ENCODE measurements at places on chromosomes 1 and 21.

DNA sequence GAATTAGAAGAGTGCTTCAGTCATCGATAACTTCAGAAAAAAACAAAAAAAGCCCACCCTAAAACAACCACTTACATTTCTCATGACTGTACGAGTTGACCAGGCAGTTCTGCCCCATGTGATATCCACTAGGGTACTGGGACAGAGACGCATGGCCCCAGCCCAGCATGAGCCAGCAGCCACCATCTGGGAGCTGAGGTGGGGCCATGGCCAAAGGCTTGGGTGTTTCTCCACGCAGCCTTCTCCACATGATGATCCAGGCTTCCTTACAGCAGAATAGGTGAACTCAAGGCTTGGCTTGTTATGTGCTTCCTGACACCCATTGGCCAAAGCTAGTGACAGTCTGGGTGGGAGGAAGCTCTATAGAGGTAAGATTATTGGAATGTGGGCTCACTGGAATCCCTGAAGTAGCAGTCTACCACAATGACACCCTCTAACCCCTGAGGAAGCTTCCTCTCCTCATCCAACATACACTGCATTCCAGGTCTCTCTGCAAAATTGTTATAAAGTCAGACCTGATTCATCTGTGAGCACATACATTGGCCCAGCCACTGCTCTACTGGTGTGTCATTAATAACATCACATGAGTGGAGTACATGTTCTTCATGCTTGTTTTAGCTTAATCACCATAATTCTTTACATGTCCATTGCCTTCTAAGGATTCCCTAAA, 66.3 kb upstream of the NTPCR start:
- no peak for DNase-seq

DNA sequence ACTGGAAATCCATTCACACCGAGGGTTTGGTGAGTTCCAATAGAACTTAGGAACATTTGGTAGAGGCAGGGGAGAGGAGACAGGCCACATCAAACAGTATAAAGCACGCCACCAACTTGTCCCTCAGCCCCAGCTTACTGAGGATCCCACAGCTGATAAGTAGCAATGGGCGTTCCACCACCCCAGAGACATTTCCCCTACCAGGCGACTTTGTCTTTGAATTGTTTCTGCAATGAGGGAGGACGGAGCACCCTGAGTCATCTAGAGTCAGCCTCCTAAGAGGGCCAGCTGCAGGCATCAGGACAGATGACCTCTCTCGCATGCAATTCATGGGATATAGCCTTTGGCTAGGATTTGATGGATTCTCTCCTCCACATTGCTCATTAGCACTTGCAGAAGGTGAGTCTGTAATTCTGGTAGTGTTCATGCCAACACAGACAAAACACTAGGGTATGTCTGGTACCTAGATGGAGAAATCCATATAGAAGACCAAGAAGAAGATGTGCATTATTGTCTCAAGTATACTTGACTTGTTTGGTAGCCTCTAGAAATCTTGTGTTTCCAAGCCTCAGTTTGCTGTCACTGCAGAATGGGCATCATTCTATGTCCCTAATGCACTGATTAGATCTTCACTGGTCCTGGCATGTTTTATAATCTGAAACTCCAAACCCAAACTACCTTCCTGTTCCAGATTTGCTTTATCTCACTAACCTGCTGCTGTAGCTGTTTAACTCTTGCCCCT, 69.0 kb downstream of the RRAGC start:
- no peak for DNase-seq

DNA sequence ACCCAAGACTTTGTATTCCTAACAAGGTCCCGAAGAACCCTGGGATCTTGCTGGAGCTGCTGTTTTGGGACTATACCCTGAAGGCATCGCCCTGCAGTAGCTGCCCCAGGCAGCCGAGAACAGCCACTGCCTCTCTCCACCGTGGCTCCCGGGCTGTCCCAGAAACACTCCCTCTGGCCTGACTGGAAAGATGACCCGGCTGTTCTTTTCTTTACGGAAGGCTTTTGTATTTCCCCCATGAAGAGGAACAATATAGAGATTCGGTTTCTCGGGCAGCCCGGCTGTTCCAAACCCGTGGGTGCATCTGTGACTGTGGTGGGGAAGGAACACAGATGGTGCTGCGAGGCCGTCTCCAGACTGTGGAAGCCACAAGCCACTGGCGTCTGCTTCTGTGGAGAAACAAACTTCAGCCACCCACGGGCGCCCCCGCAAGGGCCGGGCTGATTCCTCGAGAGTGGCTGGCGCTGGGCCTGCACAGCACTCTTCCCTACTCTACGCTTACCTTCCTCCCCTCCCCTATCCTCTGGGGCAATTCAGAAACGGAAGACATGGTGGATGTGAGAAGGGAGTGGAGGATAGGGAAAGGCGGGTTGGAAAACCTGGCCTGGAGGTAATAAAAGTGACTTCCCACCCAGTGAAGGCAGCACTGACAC, 33.7 kb upstream of the VASH2 start:
- DNase-seq = no peak

- DNase-seq = no peak
These were observed 104.0 kb downstream of the ROR1 start for GRCh38 chr1:63877816-63878215.

- no peak for DNase-seq
These were observed 116.9 kb downstream of the TGFBR3 start for GRCh38 chr1:91768786-91769725.

DNA sequence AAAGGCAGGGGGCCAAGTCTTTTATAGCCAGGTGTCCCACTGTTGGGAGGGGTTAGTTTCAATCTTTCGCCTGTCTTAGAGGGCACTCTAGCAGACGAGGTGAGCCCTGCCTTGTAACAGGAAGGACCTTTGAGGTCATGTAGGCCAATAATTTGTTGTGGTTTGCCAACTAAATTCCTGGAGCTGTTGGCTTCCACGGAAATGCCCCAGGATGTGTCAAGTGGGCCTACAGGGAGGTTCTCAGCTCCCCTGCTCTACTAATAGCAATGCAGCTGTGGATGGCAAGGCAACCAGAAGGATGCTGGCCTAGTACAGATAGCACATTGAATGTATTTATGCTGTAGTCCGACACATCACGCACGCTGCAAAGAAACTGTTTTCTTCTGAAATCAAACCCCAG, 22.3 kb upstream of the CASQ2 start:
- no peak for DNase-seq

DNA sequence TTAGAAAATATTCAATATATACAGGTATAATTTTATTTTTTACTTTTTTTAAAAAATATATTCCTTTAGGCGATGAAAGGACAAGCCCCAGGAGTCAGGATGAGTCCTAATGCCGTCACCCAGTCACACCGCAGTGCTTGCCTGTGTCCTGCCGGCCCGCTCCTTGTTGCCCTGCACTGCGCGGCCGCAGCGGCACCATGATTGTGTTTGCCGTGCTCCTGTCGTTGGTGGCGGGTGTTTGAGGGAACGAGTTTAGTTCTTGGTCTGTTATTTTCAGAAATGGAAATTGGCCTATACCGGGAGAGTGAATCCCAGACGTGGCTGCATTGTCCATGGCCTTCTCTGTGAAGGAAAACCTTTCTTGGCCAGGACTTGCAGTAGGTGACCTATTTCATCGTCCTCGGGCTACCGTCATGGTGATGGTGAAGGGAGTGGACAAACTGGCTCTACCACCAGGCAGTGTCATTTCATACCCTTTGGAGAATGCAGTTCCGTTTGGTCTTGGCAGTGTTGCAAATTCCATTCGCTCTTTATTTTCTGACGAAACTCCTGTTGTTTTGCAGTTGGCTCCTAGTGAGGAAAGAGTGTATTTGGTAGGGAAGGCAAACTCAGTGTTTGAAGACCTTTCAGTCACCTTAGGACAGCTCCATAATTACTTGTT, 45.9 kb upstream of the CRB1 start:
- DNase-seq = no peak

DNA sequence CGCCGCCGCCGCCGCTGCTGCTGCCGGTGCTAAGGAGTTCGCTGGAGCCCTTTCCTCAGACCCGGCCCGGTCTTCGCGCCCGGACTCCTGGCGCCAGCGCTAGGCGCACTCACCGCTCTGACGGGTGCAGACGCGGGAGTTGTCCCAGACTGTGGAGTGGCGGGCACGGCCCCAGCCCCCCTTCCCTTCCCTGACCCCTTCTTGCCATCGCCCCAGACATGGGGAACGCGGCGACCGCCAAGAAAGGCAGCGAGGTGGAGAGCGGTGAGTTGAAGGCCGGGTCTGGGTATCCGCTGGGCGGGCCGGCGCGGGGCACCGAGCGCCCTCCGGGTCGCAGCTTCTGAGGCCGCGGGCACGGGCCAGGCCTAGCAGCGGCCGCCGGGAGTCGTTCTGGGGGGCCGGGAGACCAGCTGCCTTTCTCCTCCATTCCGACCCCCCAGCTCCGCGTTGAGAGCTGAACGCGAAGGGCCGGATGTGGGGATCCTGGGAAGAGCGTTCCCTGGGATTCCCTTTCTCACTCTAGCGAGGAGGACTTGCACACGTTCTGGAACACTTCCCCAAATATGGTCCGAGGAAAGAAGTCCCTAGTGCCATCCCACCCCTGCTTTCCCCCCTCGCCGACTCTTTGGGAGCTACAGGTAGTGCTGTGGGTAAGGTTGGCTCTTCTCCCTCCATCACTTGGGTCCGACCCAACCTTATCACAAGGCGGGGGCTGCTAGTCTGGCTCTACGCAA, 65.8 kb upstream of the PRKACB start:
- DNase-seq = no peak

DNA sequence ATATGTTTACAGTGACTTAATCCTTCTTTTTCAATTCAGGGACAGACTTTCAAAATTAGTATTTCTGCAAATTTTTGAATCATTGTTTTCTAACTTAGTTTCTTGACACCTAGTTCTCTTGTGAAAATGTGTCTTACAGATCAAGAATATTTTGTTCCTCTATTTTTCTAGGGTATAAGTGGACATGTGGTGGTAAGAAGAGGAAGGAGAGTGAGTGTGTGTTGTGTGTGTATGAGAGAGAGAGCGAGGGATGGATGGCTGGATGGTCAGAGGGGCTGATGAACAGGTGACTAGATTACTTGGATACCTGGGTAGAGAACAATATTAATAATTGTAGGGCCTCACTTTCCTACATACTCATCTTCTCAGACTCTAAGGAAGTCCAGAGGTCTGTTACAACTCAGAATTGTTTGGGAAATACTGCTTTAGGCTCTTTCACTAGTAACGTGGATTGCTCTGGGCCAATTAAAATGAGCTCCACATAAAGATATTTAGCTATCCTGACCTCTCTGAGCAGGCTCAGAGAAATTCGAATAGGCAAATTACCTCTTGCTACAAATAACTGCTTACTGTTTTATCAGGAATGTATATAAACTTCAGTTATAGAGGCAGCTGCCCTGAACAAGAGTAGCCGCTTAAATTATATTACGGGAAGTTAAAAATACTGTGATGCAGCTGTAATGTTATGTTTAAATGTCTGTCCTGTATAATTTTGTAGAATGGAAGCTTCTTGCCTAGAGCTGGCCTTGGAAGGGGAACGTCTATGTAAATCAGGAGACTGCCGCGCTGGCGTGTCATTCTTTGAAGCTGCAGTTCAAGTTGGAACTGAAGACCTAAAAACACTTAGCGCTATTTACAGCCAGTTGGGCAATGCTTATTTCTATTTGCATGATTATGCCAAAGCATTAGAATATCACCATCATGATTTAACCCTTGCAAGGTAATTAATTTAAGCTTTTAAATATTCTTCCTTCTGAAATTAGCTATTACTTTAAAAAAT, 19.7 kb downstream of the GPSM2 start:
- no peak for DNase-seq
